ENCODE measurements at places on chromosomes 12 and 14.
A peak's percentile ranks its signal among the peaks of the same experiment; 100 is the strongest.

- no peaks in the 10 kb centered on the region for H3K27me3 ChIP-seq
- H3K27ac ChIP-seq = no peak overlapping the region
- H3K4me1 ChIP-seq = no peaks in the 10 kb centered on the region
Measured at GRCh38 chr14:95763875-95764274, 50.0 kb upstream of the TCL1A start.

- no peak overlapping the region for H3K4me3 ChIP-seq
- DNase-seq = no peak
- H3K4me1 ChIP-seq = no peaks in the 10 kb centered on the region
- H3K27me3 ChIP-seq = no peaks in the 10 kb centered on the region
- H3K27ac ChIP-seq = no peak overlapping the region
Measured at GRCh38 chr12:40034712-40035111, 71.2 kb downstream of the SLC2A13 start.

GRCh38 chr12:131929581-131930456 is 743 bp downstream of the PUS1 start:
- peaks cover 16% of the 10 kb centered on the region for H3K4me1 ChIP-seq
- DNase-seq = no peak

DNA sequence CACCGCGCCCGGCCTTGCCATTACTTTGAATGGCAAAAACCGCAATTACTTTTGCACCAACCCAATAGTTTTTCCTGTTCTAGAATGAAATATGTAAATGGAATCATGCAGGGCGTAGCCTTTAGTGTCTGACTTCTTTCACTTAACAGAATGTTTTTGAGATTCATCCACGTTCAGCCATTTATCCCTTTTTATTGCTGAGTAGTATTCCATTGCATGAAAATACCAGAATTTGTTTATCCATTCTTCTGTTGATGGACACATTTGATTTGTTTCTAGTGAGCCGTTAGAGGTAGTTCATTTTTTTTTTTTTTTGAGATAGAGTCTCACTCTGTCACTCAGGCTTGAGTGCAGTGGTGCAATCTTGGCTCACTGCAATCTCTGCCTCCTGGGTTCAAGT is 90.6 kb downstream of the SLC25A47 start:
- no peak overlapping the region for H3K4me3 ChIP-seq
- H3K4me1 ChIP-seq = peaks cover 5% of the 10 kb centered on the region
- H3K36me3 ChIP-seq = no peaks in the 10 kb centered on the region
- DNase-seq = no peak

- H3K4me3 ChIP-seq = peak overlapping the region; percentile 83
- no peaks in the 10 kb centered on the region for H3K27me3 ChIP-seq
- DNase-seq = no peak
Measured at GRCh38 chr12:113184098-113184899, 979 bp downstream of the DDX54 start.

DNA sequence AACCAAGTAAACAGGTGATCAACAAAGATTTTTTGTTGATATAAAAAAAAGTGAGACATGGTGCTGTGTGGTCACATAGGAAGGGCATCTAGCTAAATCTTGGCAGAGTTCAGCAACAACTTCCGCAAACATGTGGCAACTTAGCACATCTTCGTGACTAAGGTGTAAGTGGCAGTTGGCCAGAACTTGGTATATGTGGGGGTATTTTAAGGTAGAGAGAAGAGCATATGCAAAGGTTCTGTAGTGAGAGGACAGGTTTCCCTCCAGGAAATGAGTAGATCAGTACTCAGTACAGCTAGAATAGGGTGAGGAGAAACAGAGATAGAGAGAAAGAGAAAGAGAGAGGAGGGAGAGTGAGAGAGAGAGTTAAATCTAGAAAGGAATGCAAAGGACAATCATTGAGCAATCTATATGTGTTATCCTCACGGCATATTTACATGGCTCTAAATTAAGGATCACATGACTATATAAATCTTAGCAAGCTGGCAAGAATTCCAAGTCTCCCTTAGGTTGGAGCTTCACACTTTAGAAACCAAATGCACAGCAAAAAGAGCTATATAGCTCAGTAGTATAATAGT is 227.7 kb upstream of the HMGA2 start:
- no peak overlapping the region for H3K27ac ChIP-seq
- no peak overlapping the region for H3K4me3 ChIP-seq
- no peaks in the 10 kb centered on the region for H3K36me3 ChIP-seq
- no peaks in the 10 kb centered on the region for H3K4me1 ChIP-seq
- DNase-seq = no peak

DNA sequence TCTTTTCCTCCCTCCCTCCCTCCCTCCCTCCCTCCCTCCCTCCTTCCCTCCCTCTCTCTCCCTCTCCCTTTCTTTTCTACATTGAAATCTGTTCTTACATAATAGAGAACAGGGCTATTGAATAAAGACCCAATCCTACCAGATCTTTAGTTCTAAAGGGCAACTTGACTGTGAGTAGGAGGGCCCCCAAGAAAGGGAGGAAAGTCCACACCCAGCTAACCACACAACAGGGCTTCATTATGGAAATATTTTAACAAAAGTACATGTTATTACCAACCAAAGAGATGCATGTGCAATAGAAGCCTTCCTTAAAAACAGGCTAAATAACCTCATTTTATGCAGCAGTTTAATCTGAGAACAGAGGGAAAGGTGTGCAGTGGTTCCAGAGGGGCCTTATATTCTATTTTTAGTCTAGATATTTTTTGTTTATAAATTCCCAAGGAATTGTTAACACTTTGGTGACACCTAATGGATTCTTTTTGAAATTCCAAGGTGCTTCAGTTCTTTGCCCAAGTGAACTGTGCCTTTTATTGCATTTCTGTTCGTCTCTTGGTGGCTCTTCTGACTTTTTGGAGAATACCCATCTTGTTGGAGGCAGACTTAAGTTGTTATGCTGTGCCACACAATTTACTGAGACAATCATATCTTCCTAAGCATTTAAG is 63.0 kb downstream of the GNS start:
- peaks cover 24% of the 10 kb centered on the region for H3K4me1 ChIP-seq
- H3K27ac ChIP-seq = peak overlapping the region; percentile 37
- H3K36me3 ChIP-seq = peaks cover 64% of the 10 kb centered on the region
- H3K4me3 ChIP-seq = no peak overlapping the region
- DNase-seq = no peak
- no peaks in the 10 kb centered on the region for H3K27me3 ChIP-seq

GRCh38 chr14:69535230-69535848 is 39.3 kb downstream of the CCDC177 start:
- H3K27me3 ChIP-seq = no peaks in the 10 kb centered on the region
- no peak overlapping the region for H3K4me3 ChIP-seq
- no peak for DNase-seq
- peaks cover 15% of the 10 kb centered on the region for H3K4me1 ChIP-seq

DNA sequence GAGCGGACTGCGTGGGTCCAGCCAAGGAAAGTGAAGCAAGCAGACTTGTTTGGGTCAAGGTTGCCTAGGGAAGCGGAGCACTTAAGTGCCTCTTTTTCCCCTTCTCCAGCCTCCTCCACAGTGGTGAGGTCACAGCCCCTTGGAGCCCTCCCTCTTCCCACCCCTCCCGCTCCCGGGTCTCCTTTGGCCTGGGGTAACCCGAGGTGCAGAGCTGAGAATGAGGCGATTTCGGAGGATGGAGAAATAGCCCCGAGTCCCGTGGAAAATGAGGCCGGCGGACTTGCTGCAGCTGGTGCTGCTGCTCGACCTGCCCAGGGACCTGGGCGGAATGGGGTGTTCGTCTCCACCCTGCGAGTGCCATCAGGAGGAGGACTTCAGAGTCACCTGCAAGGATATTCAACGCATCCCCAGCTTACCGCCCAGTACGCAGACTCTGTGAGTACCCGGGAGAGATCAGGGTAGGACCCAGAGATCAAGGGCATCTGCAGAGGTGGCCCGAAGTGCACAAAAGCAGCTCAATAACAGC is at the start of gene TSHR:
Gene TSHR, plus strand, starts transcription at position 206 of the 526 bp plus-strand sequence. Its CDS starts 60 bp downstream, at position 266.
- H3K27me3 ChIP-seq = peaks cover 6% of the 10 kb centered on the region
- H3K4me1 ChIP-seq = peaks cover 18% of the 10 kb centered on the region
- DNase-seq = no peak

GRCh38 chr14:68586896-68587751 is 205.7 kb downstream of the ZFP36L1 start:
- no peaks in the 10 kb centered on the region for H3K4me1 ChIP-seq
- no peaks in the 10 kb centered on the region for H3K27me3 ChIP-seq
- H3K36me3 ChIP-seq = no peaks in the 10 kb centered on the region

- peak overlapping the region; percentile 95 for H3K4me3 ChIP-seq
- H3K27ac ChIP-seq = peak overlapping the region; percentile 27
- H3K27me3 ChIP-seq = no peaks in the 10 kb centered on the region
Measured at GRCh38 chr12:21656905-21657325, 727 bp downstream of the LDHB start.

DNA sequence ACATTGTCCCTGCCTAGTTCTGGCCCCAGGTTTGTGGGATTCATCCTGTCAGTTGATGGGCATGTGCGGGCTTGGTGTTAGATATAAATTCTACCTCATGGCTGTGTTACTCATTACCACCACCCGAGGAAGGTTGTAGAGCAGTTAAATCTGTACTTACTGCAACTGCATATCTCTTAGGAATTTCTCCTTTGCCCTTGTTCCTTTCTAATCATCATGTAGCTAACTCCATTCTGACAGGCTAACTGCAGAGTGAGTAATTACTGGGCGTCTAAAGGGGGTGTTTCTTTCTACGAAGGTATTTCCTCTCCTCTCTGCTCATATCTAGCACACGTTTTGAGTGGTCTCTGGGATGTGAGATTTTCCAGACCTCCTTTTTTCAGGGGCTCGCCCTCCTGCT is 1076.7 kb downstream of the TMTC2 start:
- no peaks in the 10 kb centered on the region for H3K36me3 ChIP-seq
- H3K27ac ChIP-seq = no peak overlapping the region
- no peaks in the 10 kb centered on the region for H3K27me3 ChIP-seq
- no peaks in the 10 kb centered on the region for H3K4me1 ChIP-seq

GRCh38 chr12:110001596-110001995 is 2.4 kb downstream of the ANKRD13A start:
- H3K4me3 ChIP-seq = no peak overlapping the region
- H3K36me3 ChIP-seq = peaks cover 38% of the 10 kb centered on the region
- no peaks in the 10 kb centered on the region for H3K27me3 ChIP-seq
- peaks cover 44% of the 10 kb centered on the region for H3K4me1 ChIP-seq

DNA sequence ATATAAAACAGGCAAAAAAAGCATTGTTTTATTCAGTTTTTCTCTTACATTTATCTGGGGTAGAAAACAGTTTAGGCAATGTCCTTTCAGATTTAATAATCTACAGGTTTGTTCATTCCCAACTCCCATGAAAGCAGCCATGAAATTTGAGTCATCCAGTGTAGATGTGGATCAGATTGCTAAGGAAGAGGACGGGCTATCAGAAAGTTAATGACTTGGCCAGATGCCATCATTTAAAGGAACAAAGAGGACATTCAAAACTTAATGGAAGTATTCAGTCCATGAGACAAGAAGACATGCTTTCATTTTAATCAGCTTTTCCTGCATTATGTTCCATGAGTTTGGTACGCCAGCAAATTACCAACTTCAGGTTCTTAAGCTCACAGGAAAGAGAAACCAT is 31.1 kb upstream of the POC1B start:
- no peak for DNase-seq
- H3K36me3 ChIP-seq = no peaks in the 10 kb centered on the region
- H3K27me3 ChIP-seq = no peaks in the 10 kb centered on the region
- H3K27ac ChIP-seq = no peak overlapping the region

- H3K27me3 ChIP-seq = no peaks in the 10 kb centered on the region
- H3K4me3 ChIP-seq = no peak overlapping the region
- H3K27ac ChIP-seq = no peak overlapping the region
Measured at GRCh38 chr12:97601934-97602720, 139.5 kb downstream of the RMST start.

- H3K4me3 ChIP-seq = no peak overlapping the region
- peaks cover 9% of the 10 kb centered on the region for H3K4me1 ChIP-seq
- no peak overlapping the region for H3K27ac ChIP-seq
Measured at GRCh38 chr12:94618995-94619695, 31.2 kb downstream of the TMCC3 start.

DNA sequence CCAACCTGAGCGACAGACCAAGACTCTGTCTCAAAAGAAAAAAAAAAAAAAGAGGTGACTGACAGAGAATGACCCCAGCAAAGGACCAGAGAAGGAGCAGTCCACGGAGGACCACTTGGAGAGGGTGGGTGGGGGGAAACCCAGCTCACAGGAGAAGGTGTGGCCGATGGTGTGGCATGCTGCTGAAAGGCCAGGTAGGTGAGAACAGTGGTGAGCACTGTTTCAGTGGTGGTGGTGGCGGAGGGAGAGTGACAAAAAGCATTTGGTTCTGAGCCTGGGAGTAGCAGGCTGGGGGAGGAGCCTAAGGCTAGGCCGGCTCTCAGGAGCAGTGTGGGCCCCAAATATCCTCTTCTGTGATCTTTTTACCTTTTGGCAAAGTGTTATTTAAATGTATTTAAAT is 63.8 kb downstream of the IRF2BPL start:
- H3K4me3 ChIP-seq = no peak overlapping the region
- H3K4me1 ChIP-seq = peaks cover 19% of the 10 kb centered on the region
- no peaks in the 10 kb centered on the region for H3K27me3 ChIP-seq
- no peak for DNase-seq
- no peak overlapping the region for H3K27ac ChIP-seq
- H3K36me3 ChIP-seq = no peaks in the 10 kb centered on the region

GRCh38 chr12:27429606-27430005 is 16.9 kb upstream of the SMCO2 start:
- H3K27ac ChIP-seq = no peak overlapping the region
- no peak overlapping the region for H3K4me3 ChIP-seq
- no peak for DNase-seq
- H3K27me3 ChIP-seq = no peaks in the 10 kb centered on the region
- H3K36me3 ChIP-seq = no peaks in the 10 kb centered on the region

- no peak overlapping the region for H3K27ac ChIP-seq
- peaks cover 80% of the 10 kb centered on the region for H3K36me3 ChIP-seq
- DNase-seq = no peak
- no peaks in the 10 kb centered on the region for H3K4me1 ChIP-seq
Measured at GRCh38 chr12:111803851-111804250, 37.1 kb downstream of the ALDH2 start.

DNA sequence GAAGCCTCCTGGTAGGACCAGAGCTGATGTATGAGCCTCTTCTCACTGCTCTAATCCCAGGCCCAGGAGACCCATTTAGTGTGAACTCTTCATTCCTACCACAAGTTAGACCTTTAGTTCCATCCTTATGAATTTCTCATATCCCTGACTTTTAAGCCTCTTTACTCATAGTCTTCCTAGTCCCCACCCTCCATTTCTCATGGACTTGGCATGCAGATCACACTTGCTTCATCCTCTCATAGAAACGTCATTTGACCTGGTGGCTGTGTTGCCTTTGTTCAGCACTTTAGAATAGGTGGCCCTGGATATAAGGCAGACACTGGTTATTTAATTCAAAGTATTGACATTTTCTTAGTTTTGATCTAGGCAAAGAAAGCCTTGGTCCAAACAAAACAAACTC is 99.5 kb downstream of the SLC16A7 start:
- no peaks in the 10 kb centered on the region for H3K27me3 ChIP-seq
- no peak overlapping the region for H3K4me3 ChIP-seq
- DNase-seq = no peak
- peaks cover 21% of the 10 kb centered on the region for H3K4me1 ChIP-seq
- H3K27ac ChIP-seq = no peak overlapping the region

- no peak overlapping the region for H3K27ac ChIP-seq
- no peak overlapping the region for H3K4me3 ChIP-seq
- H3K4me1 ChIP-seq = no peaks in the 10 kb centered on the region
- H3K36me3 ChIP-seq = no peaks in the 10 kb centered on the region
- no peaks in the 10 kb centered on the region for H3K27me3 ChIP-seq
Measured at GRCh38 chr12:50845021-50845647, 2.4 kb downstream of the TMPRSS12 start.

GRCh38 chr12:113393749-113394148 is 9.9 kb downstream of the SDS start:
- H3K27me3 ChIP-seq = no peaks in the 10 kb centered on the region
- no peak overlapping the region for H3K27ac ChIP-seq
- DNase-seq = no peak
- no peaks in the 10 kb centered on the region for H3K4me1 ChIP-seq
